HuH-7 (cell line): ENCODE measurements at places on chromosomes 2 and 18.

DNA sequence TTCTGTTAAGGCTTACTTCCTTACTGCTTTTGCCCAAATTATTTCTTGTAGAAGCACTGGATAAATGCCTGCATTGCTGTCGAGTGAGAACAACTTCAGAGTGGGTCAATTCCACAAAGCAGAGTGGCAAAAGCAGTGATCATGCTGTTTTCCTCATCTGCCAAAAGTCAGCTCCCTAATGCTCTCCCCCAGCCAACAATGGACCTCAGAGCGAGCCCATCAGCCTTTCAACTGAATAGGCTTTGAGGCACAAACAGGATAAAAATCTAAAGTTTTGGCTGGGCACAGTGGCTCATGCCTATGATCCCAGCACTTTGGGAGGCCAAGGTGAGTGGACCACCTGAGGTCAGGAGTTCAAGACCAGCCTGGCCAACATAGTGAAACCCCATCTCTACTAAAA is 222.7 kb downstream of the TCF4 start:
- no peak for DNase-seq

DNA sequence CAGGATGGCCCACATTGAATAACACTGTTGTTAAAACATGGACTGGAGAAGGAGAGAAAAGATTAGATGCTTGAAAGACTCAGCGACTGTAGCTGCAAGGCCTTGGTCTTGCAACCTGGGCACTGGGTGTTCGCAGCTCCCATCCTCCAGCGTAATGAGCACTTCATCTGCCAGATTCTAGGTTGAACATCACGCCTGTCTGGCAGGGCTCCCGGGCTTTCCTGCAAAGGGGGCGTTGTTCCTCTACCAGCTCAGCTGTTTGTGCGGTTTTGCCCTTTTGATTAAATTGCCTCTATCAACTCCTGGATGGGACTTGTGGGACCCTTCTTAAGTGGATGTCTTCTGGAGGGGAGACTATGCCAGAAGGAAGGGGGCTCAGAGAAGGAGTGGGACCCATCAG is 215.4 kb downstream of the KLHL29 start:
- no peak for DNase-seq

DNA sequence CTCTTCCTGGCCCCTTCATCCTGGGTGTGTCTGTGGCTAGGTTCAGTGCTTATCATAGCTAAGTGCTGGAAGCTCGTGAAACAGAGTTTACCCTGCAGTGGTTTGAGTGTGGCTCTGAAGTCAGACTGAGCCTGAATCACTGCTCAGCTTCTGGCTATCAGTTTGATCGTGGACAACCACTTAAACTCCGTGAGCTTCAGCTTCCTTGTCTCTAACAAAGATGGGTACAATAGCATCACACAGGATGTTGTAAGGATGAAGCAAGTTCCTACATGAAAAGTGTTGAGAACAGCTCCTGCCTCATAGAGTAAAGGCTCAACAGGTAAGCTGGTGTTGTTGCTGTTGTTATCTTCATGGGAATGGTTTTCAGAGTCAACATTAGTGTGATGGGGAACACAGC is 210.3 kb downstream of the CLIP4 start:
- no peak for DNase-seq

GRCh38 chr2:74499267-74499939 is at the start of gene LBX2:
Gene LBX2, minus strand, starts transcription at chr2:74499603. Its CDS starts 66 bp downstream, at chr2:74499537.
- DNase-seq = peak; percentile 56

- DNase-seq = no peak
Observed at GRCh38 chr2:74374509-74375205, 5.5 kb downstream of the DCTN1 start.

- no peak for DNase-seq
Observed at GRCh38 chr2:7352191-7352590, 435.0 kb downstream of the RNF144A start.

GRCh38 chr2:233387667-233388528 is 33.6 kb downstream of the DGKD start:
- no peak for DNase-seq
